NCI-H187 (cell line): ENCODE measurements at places on chromosomes 3 and 15.

- DNase-seq: no peak
Observed at GRCh38 chr3:125266971-125267370, 54.4 kb upstream of the SLC12A8 start.

GRCh38 chr15:76866008-76866407, 39.1 kb downstream of the SCAPER start:
- DNase-seq: no peak

DNA sequence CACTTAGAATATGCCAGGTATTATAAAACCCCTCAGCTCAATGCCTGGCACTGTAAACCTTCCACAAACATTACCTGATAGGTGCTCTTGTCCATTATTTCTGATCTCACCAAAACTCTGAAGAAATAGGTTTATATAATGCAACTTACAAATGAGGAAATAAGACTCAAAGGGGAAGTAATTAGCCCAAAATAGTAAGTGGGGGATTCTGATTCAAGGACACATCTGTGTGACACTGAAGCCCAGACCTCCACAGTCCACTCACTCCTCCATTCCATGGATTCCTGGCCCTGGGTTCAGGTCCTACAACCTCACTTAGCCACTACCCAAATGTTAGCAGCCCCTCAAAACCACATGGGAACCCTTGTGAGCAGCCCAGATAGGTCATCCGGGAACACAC, 49.9 kb downstream of the TRANK1 start:
- no peak for DNase-seq

GRCh38 chr15:95857124-95857757, 473.3 kb upstream of the NR2F2 start:
- DNase-seq: no peak

DNA sequence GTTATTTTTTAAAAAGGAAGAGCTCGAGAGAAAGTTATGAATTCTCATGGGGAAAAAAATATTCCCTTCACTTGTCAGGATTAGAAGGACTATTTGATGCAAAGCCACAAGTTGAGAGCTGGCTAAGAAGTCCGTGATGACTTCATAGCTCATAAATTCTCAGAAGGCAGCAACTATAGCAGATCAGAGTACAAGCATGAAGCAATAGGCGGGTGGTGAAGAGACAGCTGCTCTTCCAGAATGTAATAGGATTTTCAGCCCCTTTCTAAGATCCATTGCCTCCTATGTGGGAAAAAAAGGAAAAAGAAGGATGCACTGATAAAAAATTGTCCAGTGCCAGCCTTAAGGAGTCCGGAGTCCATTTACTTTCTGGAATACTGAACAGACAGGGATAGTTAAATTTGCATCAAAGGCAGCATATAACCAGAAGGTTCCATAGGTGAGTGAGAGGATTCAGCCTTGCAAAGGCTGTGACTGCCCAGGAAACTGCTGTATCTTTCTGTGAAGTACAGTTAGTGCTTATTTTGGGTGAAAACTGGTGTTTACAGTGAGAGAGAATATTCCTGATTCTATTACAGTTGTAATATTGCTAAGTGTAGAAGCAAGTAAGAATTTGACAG, 929.5 kb upstream of the ALCAM start:
- no peak for DNase-seq

- DNase-seq: no peak
Observed at GRCh38 chr3:161489395-161489794, 7.2 kb upstream of the OTOL1 start.

- DNase-seq: no peak
Observed at GRCh38 chr3:177050501-177051237, 146.6 kb downstream of the TBL1XR1 start.

- no peak for DNase-seq
Observed at GRCh38 chr3:52544937-52545336, 8.5 kb downstream of the UQCC5 start.

GRCh38 chr3:18766974-18767373, 341.8 kb upstream of the SATB1 start:
- DNase-seq: no peak
